ENCODE measurements at places on chromosomes 4 and X. TPM values are rescaled to one million over a fixed set of nuclear protein-coding genes. Genes with fewer than 3 reads are reported as not detected.

The MSX1 gene
- total RNA-seq = not detected

The TNIP3 gene
- not detected for total RNA-seq

The CITED1 gene
- total RNA-seq = not detected

The ADH1A gene
- not detected for total RNA-seq

The MAGEA9B gene
- not detected for total RNA-seq
